CD4-positive, alpha-beta T cell treated with Interleukin-15 for 4 hours (primary cell): ENCODE measurements at places on chromosomes 3 and 15.

DNA sequence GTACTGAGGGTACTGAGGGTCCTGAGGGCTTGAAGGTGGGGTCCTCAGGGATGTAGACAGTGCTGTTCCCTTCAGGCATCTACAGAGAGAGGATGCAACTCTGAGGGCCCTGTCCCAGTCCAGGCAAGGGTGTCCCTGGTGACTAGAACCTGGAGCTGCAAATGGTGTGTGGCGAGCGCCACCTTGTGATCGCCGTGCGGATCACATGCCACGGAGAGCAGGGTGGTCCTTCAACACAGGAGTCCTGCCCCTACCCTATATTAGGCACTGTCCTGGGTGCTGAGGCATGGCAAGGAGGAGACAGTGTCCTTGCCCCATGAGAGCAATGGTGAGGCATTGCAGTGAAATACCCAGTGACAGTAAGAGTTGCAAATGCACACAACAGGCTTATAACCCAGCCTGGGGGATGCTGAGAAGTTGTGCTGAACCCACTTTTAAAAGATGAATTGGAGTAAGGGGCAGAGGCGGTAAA is 23.6 kb downstream of the RHCG start:
- DNase-seq = peak; percentile 1

DNA sequence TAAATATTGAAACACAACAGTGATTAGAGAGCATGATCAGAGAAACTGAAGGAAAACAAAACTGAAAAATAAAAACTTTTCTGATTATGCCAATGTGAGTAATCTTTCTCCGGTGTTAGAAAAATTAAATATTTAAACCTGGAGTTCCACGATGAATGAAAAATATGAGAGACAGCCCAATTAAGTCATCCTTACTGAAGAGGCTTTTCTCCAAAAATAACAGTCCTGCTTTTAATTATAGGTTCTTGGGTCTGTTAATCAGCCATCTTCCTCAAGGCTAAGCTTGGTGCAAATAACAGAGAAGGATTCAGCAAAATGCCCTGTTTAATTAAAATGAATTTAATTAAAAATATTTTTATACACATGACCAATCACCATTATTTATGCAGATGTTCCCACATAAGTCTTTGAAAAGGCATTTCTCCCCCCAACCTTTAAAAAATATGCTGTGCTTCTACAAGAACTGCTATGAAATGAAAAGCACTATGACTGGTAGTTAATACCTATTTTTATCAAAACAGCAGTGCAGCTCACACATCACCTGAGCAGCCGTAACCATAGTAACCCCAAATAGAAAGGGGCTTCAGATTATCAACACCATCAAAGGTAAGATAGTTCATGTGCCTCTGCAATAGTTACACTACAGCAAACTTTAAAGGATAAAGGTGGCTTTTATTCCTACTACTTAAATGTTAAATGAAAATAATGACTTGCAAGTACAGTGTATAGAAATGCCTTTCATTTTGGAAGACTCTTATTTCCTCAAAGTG is 175.7 kb downstream of the SLC9A9 start:
- no peak for DNase-seq

GRCh38 chr15:48806151-48806550 is 4.7 kb downstream of the CEP152 start:
- no peak for DNase-seq

GRCh38 chr3:148466143-148466542 is 231.6 kb upstream of the AGTR1 start:
- no peak for DNase-seq

DNA sequence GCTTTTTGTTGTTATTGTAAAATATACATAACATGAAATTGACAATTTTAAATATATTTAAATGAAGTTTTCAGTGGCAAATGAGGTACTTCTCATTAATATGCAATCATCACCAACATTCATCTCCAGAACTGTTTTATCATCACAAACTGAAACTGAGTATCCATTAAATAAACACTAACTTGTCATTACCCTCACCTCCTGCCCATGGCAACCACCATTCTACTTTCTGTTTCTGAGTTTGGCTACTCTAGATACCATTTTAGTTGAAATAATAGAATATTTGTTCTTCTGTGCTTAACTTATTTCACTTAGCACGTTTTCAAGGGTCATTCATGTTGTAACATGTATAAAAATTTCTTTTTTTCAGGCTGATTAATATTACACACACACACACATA is 834.3 kb downstream of the PLOD2 start:
- DNase-seq = no peak

DNA sequence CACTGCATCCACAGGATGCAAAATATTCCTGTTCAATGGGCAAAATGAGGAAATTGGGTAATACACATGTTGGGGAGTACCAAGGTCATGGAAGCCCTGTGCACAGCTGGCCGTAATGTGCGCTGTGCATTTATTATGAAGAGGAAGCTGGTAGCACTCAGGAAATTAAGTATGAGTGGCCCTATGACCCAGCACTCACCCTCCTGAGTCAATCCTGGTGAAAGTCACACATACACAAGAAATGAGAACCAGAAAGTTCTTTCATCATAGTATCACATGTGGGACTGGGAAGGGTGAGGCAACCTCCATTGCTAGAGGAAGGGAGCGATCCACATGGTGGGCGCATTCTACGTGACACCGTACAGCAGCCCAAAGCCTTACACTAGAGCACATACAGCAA is 11.4 kb upstream of the PRR20G start:
- no peak for DNase-seq

- DNase-seq = no peak
Measured at GRCh38 chr3:114727373-114727772, 419.7 kb downstream of the ZBTB20 start.

- DNase-seq = no peak
Measured at GRCh38 chr15:82653483-82654168, 6.5 kb upstream of the CPEB1 start.

GRCh38 chr15:74174219-74174957 is 878 bp downstream of the ISLR start:
- DNase-seq = no peak

GRCh38 chr3:47571391-47572175 is 7.1 kb downstream of the CSPG5 start:
- DNase-seq = no peak

DNA sequence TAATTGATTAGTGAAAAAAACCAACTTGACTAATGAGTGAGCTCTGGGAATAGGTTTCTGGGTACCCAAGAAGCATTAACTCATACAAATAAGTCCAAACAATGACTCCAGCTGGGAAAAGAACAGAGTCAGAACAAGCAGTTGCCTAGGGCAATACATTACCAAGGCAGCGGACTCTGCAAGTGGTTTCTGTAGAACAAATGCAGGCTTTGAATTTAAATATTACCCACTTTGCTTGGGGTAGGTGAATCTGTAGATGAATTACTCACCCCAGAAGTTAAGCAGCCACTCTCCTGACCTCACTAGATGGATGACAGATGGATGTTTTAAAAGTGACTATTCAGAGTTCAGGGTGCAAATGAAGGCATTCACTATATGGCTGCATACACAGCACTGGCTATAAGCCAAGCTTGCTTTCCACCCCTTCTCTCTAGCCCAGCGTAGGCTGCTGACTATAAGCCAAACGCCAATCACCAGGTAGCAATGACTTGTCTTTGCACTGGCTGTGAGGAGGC is 73.1 kb upstream of the BHLHE40 start:
- DNase-seq = peak; percentile 50

GRCh38 chr15:43293432-43293831 is 26.7 kb upstream of the TGM5 start:
- DNase-seq = no peak

DNA sequence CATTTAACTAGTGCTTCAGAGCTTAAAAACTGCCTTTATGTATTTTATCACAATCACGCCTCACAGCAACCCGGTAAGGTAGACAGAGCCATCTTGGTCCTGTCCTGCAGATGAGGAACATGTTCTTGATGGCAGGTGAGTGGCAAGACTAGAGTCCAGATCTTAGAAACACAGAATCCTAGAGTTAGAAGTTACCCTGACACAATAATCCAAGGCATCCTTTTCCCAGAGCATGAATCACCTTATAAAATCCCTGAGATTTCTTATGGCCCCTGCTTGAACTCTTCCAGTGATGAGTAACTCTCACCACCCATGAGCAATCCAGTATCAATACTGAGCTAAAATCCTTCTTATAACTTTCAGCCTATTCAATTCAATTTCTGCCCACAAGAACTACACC is 16.9 kb downstream of the POPDC2 start:
- no peak for DNase-seq

DNA sequence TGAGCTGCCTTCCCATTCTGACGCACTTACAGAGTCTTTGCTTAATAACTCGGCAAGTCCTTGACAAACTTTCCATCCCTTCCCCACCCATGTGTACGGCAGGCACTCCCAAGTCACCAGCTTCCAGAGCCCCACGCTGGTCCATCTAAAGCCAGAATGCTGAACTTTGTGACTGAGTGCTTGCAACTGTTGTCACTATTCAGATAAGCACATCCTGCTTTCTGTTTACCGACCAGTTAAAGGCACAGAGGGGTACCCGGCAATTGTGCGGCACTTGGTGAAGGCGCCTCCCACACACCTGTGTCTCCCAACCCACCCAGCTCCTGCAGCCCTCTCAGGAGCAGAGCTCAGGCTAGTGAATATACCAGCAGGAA is 430.6 kb downstream of the FOXP1 start:
- no peak for DNase-seq

GRCh38 chr3:183537295-183537730 is 18.2 kb downstream of the KLHL6 start:
- no peak for DNase-seq

DNA sequence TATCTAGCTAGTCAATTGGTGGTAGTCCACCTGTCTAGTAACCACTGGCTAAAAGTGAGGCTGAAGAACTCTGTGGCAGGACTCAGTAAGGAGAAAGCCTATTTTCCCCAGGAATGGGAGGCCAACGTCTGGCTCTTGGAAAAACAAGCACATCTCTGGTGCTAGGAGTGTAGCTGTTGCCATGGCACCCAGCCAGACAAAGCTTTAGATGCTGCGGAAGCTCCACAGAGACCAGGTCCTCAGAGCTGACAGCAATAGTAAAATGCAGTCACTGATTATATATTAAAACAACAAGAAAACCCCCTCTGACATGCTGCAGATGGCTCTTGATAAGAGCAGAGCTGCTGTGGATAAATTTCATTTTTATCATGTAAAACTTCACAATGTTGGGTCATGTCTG is 124.9 kb upstream of the STRIT1 start:
- no peak for DNase-seq

GRCh38 chr3:101074518-101074917 is 81.3 kb upstream of the ABI3BP start:
- no peak for DNase-seq

- DNase-seq = no peak
Measured at GRCh38 chr3:48747015-48747615, 30.1 kb upstream of the IP6K2 start.

GRCh38 chr3:37551857-37552256 is 309.8 kb upstream of the CTDSPL start:
- DNase-seq = no peak

DNA sequence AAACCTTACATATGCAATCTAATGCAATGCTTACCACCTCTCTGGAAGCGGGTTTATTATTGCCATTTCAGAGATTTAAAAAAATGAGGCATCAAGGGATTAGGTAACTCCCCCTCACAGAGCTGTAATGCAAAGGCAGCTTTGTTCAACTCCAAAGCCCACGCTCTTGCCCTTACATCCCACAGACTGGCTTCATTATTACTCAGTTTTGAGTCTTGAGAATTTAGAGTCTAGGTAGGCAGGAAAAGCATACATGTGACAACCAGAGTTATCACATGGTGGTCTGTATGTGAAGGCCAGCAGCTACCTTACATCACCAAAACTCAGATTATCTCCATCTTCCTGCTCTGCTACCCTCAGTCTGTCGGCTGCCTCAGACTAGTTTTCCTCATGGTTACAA is 326.9 kb downstream of the UACA start:
- DNase-seq = no peak

- DNase-seq = no peak
Measured at GRCh38 chr3:102802819-102803420, 368.1 kb downstream of the ZPLD1 start.

GRCh38 chr3:184059424-184059823 is 6.6 kb downstream of the HTR3C start:
- no peak for DNase-seq

DNA sequence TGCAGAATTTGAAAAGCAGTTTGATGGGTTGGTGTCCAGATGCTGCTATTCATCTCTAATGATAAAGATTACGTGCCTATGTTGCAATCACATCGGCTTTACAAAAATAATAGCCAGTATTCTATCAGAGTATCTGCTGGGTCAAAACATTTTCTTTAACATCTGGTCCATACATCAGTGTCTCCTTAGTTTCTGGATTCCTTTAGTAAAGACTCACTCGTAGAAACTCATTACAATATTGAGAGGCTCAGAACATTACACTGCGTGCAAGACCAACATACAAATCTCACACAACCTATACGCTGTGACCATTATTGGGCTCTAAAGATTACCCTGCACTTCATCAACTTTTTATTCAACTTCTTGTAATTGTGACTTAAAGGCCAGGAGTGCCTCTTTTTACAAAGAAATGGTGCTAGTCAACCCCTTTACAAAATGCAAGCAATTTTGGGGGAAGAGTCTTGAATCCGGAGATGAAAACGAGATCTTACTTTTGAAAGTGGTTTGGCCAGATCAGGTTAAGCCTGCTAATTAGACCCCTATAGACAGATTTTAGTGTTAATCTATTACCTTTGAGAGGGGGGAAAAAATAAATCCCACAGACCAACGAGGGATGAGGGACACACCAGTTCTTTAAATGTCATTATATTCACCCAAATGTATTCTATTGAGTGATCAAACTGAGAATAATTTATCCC is 2.9 kb downstream of the TRA2B start:
- DNase-seq = no peak

DNA sequence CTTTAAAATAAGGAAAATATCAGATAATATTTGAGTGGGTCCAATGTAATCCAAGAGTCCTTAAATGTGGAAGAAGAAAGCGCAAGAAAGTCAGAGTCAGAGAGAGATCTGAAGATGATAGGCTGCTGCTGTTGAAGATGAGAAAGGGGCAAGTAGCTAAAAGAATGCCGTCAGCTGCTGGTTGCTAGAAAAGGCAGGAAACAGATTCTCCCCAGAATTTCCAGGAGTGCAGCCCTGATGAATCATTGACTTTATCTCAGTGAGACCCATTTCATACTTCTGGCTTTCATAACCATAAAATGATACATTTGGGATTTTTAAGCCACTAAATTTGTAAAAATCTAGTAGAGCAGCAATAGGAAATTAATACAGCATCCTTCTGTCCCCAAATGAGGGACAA is 7.5 kb upstream of the CHMP2B start:
- no peak for DNase-seq
